NK-92 treated with Interleukin-12 subunit alpha and Interleukin-12 subunit beta, amount 100 ng/mL, for 24 hours (cell line): ENCODE measurements at places on chromosomes 11 and 22.

DNA sequence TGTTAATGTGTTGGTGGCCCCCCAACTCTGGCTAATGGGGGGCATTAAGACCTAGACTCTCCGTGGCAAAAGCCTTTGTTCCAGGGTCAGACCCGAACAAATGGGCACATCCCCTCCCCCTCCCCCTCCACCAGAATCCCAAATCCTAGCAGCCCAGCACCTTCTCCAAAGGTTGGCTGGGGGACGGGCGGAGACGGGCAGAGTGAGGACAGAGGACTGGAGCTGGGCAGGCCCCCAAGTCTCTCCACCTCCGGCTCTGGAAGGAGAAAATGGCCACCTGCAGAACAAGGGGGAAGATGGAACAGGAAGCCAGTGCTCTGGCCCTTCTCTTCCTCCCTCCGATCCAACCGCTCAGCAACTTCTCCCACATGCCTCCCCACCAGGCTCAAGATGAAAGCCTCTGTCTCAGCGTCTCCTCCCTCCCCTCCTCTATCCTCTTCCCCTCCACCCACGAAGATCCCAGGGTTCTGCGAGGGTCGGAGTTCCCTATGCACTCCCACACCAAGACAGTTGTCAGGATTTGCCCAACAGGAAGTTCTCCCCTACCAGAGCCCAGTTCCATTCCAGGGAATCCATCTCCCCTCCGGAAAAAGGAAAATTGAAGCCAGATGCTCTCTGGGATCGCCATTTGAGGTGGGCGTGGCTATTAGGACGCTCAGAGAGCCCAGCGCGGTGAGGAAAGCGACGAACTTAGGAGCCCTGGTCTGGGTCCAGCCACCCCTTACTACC lies 20.1 kb downstream of the ADA2 start:
- no peak for DNase-seq

DNA sequence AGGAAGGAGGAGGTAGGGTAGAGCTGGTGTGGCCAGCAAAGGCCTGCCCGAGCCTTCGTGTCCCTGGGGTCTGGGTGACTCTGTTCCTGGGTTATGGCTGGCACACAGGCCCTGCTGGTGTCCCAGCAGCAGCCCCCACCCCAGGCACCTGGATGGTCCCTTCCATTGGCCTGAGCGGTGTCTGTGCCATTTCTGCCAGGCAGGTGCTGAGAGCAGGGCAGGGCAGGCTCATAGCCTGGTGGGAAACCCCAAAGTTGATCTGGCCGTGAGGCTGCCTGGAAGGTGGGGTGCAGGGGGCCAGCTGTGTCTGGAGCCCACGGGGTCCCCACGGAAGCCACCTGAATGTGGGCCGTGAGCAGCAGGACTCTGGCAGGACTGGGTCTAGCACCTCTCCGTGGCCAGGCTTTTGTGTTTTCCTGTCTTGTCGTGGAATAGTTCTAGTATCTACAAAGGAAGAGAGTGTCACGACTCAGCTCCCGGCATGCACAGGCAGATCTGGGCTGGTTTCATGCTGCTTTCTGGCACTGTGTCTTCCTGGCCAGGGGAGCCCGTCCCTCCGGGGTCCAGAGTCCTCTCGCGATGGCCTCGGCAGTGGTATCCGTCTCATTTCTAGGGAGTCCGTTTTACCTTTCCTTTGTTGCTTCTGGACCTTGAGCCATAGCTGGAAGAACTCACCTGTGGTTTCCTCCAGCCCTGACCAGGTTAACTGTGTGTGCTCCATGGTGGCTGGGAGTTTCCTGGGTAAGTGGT lies 83.7 kb downstream of the KCNQ1 start:
- no peak for DNase-seq

- DNase-seq = no peak
Observed at GRCh38 chr11:91394073-91394726, 830.4 kb upstream of the FAT3 start.

GRCh38 chr22:40721266-40721665 lies 42.0 kb downstream of the MCHR1 start:
- DNase-seq = no peak

GRCh38 chr22:31398231-31398630 lies 1.2 kb upstream of the DRG1 start:
- no peak for DNase-seq

DNA sequence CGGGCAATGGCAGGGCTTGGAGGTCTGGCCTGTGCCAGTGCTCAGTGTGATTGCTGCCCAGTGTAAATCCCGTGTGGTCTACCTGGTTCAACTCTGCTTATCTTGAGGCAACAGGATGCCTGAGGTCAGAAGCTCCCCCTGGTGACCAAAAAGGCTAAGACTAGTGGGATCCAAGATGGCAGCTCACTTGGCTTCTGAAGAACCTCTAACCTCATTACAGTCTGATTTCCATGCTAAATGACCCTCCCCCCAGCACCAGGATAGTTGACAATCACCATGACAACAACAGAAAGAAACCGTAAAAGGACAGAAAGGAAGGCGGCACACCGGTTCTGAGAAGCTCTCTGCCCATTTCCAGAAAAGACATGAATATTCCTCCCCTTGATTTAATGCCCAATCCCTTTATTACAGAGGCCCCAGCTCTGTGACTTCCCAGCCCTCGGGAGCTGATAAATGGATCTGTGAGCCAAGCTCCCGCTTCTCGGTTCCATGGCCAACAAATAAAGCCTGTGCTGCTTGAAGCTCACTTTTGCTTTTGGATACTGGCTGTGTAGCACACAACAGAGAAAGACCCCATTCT lies 398.4 kb downstream of the CTTN start:
- DNase-seq = no peak
